NCI-H1930 (cell line): ENCODE measurements at places on chromosomes 12 and 14.

- no peak for DNase-seq
These were observed 80.3 kb upstream of the PWP1 start for GRCh38 chr12:107605293-107605692.

DNA sequence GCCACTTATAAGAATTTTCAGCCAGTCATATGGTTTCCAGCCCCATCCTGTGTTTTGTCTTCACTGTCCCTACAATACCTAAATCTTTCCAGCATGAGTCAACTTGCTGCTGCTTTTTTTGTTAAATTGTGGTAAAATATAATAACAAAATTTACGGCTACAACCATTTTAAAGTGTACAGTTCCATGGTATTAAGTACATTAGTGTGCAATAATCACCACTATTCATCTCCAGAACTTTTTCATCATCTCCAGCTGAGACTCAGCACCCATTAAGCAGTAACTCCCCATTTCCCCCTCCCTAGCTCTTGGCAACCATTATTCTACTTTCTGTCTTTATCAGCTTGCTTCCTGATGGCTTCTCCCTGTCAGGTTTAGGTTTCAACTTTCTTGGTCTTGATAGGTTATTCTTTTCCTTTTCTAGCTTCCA is 39.1 kb downstream of the FRS2 start:
- DNase-seq, result no peak

DNA sequence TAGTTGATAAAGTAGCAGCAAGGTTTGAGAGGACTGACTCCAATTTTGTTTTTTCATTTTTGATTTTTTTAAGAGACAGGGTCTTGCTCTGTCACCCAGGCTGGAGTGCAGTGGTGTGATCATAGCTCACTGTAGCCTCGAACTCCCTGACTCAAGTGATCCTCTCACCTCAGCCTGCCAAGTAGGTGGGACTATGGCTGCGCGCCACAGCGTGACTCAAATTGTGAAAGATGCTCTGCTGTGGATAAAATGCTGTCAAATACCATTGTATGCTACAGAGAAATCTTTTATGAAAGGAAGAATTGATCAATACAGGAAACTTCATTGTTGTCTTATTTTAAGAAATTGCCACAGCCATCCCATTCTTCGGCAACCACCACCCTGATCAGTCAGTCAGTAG is 48.3 kb downstream of the SCN8A start:
- DNase-seq, result no peak

GRCh38 chr12:27823038-27823437 is 43.0 kb upstream of the MANSC4 start:
- DNase-seq, result no peak

- DNase-seq, result no peak
These were observed 132.6 kb downstream of the SLC38A6 start for GRCh38 chr14:61113561-61114225.

DNA sequence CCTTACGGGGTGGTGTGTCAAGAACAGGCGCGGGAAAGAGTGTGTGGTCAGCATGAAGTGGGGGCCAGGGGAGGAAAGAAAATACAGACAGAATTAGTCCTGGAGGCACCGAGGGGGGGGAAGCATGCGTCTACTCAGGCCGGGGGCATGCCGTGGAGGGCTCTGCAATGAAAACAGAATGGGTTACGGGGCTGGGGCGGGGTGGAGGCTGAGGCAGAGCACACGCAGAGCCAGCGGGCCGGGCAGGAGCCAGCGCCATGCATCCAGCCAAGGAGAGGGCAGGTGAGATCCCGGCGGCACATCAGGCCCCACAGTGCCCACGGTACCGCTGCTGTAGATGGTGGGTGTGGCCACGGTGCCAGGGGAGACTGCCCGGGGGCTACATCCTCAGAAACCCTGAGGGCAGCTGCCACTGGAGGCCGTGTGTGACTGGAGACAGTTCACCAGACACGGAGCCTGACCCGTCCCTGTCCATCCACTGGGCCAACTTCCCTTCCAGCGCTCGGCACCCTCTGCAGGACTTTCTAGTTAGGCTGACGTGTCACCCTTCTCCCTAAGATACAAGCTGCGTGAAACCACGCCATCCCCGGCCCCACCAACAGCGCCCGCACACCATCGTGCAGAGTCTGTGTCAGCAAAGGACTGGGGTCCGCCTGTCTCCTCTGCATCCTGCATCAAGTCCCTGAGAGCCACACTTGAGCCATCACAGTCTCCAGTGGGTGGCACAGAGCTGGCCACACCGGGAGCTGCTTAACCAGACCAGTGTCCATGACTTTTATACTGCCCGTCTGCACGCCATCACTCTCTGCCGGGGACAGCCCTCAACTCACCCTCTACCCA is 87.4 kb downstream of the PIWIL1 start:
- no peak for DNase-seq

DNA sequence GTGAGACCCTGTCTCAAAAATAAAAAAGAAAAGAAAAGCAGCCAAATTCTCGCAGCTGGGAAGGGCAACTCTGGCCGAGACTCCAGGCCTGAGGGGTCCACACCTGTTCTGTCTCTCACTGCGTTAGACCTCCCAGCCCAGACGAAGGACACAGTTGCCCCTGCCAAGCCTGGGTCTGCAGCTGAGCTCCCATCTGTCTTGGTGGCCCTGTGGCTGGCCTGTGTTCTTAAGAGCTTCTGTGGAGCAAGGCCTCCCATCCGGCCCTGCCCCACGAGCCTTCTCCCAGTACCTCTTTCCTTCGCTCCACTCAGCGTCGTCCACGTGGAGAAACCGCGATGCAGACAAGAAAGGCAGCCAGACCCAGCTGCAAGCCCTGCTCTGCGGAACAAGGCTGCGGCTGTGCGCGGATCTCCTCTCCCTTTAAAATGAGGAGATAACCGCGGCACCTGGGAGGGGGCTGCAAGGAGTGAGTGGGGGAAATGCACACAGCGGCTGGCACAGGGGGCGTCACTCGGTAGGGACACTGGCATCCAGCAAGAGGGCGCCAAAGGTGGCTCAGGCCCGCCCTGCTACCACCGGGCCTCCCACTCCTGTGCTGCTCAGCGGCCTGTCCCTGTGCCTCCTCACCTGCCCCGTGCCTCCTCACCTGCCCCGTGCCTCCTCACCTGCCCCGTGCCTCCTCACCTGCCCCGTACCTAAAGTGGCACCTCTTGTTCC is 42.4 kb downstream of the LRRC74A start:
- DNase-seq, result peak; percentile 8

- DNase-seq, result no peak
These were observed 19.8 kb downstream of the KRT80 start for GRCh38 chr12:52171950-52172512.

DNA sequence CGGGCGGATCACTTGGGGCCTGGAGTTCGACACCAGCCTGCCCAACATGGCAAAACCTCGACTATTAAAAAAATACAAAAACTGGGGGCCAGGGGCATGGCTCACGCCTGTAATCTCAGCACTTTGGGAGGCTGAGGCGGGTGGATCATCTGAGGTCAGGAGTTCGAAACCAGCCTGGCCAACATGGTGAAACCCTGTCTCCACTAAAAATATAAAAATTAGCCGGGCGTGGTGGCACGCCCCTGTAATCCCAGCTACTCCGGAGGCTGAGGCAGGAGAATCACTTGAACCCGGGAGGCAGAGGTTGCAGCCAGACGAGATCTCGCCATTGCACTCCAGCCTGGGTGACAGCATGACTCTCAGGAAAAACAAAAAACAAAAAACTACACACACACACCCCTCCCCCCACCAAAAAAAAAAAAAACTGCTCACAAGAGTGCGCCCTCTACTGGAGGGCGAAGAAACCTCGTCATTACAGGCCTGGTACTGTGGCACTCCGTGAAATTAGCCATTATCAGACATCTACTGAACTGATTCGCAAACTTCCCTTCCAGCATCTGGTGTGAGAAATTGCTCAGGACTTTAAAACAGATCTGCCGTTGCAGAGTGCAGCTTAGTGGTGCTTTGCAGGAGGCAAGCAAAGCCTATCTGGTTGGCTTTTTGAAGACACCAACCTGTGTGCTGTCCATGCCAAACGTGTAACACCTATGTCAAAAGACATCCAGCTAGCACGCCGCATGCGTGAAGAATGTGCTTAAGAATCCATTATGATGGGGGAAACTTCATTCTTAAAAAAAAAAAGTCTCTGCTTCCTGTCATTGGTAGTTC is 7.7 kb downstream of the PPP1R3E start:
- DNase-seq, result peak; percentile 32

GRCh38 chr14:104148433-104149277 is 10.3 kb downstream of the KIF26A start:
- no peak for DNase-seq

DNA sequence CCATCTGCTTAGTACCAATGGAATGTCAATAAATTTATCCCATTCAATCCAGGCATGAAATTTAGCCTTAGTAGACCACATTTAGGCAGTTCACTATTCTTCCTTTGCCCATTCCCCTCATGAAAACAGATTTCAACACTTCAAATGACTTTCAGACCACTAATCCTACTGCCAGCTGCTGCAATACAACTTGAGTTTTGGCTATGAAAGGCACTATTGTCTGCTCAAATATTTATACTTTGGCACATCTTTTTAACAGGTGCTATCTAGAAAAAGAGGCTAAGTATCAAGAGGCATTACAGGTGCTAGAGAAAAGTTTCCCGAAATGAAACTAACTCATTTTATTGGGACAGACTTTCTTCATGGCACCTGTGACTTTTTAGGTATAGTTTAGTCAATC is 499.8 kb downstream of the C12orf50 start:
- DNase-seq, result no peak

DNA sequence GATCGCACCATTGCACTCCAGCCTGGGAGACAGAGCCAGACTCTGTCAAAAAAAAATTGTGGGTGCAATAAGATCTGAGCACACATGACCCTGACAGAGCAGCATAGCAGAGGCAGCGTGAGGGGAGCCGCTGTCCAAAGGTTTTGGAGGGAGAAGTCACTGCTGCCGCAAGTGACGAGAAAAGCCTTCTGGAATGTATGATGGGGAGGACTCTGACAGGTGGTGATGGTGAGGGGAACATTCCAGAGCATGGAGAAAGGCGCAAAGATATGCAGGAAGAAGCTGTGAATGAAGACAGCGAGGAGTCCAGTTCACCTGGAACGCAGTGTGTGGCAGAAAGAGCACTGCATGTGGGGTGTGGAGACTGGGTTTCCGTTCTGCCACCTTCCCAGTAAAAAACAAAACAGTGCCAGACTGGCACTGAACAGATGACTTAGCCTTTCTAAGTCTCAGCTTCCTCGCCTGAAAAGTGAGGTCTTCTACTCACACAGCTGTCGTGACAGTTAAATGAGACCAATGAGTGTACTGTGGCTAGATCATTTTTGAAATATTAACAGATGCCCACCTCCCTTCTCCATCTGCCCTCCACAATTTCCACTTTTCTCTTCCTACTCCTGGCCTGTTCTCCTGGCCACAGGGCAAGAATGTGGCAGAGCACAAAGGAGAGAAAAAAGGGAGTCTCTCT is 53.4 kb upstream of the PTHLH start:
- no peak for DNase-seq

DNA sequence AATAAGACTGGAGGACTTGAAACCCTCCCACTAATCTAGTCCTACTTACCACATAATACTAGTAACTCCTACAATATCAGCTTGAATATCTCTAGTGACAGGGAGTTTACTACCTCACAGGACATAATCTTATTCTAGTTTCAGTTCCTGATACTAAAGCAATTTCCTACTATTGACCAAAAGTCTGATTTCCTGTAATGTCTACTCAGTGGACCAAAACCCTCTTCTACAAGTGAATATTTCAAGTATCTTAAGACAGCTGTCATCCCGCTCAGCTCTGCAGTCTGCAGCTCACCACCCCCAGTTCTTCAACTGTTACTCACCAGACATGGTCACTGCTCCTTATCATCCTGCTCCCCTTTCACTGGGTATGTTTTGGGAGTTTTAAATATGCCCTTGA is 70.8 kb upstream of the TMCC3 start:
- no peak for DNase-seq

- no peak for DNase-seq
These were observed 34.8 kb downstream of the TRIP11 start for GRCh38 chr14:92005019-92005418.

DNA sequence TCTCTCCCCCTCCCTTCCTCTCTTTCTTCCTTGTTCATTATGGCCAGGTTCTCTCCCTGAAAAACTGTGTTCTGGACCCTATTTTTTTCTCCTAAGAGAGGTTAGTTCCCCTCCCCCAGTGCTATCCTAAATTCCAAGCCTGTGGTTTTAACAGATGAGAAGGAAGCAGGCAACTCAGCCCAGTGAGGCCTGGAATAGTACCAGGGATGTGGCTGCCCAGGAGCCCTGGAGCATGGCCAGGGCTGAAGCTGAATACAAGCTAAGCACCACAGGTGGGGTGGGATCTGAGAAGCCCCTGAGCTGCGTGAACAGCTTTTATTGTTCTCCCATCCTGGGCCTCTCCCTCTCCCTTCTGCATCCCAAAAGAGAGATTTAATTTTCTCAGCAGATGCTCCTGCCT is 1581.3 kb upstream of the TMEM132C start:
- DNase-seq, result no peak

DNA sequence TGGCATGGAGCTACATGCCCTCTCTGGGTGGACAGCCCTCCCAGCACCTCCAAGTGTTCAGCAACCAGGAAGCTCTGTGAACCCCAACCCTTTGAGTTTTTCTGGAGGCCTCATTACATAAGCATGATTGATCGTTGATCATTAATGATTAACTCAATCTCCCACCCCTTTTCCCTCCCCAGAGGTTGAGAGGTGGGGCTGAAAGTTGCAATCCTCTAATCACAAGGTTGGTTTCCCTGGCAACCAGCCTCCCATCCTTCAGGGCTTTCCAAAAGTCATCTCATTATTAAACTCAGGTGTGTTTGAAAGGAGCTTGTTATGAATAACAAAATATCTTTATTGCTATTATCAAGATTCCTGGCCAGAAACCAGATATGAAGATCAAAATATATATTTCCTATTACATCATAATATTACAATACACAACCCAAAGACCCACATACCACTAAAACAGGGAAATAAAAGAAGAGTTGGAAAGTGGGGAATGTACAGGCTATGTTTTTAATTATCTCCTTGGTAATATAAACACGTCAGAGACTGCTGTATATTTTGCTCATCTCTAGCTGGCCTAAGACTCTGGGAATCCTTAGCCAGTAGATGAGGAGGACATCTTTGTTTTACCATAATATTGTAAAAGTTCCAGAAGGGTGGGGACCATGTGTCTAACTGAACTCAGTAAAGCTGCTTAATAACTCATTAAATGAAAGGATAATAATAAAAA is 73.6 kb downstream of the SSPN start:
- no peak for DNase-seq

DNA sequence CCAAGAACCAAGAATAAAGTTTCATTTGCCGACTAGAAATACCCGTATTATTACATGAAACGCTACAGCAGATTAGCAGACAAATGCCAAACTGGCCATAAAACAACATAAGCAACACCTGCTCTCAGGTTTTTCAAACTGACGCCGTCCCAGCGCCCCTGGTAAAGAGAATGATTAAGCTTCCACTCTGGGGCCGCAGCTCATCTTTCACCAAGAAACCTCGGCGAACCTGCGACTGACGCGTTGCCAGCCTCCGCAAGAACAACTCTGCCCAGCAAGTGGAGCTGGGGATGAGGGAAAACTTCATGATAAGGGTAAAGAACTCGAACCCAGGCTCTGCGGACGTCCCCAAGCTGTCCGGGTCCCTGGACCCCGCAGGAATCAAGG is 530 bp downstream of the ARL1 start:
- DNase-seq, result no peak

GRCh38 chr14:75279153-75279762 is 630 bp downstream of the FOS start:
- no peak for DNase-seq
